ENCODE measurements at places on chromosomes 7 and 10.

DNA sequence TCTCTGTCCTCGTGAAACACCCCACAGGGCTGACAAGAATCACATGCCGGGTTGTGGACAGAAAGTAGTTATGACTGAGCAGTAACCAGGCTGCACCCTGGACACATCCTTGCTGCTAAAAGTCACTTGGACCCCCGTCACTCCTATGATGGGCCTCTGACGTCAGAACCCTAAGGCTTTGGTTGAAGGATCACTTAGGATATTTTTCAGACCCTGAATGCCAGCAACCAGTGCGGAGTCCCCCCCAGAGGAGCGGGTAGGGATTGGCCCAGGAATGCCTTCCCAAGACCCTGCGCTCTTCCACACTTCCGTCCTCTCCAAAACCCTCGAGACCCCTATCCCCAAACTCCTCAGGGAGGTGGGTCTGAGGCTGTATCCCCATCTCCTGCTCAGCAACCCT lies 52.1 kb downstream of the CFAP46 start:
- no peak for DNase-seq

DNA sequence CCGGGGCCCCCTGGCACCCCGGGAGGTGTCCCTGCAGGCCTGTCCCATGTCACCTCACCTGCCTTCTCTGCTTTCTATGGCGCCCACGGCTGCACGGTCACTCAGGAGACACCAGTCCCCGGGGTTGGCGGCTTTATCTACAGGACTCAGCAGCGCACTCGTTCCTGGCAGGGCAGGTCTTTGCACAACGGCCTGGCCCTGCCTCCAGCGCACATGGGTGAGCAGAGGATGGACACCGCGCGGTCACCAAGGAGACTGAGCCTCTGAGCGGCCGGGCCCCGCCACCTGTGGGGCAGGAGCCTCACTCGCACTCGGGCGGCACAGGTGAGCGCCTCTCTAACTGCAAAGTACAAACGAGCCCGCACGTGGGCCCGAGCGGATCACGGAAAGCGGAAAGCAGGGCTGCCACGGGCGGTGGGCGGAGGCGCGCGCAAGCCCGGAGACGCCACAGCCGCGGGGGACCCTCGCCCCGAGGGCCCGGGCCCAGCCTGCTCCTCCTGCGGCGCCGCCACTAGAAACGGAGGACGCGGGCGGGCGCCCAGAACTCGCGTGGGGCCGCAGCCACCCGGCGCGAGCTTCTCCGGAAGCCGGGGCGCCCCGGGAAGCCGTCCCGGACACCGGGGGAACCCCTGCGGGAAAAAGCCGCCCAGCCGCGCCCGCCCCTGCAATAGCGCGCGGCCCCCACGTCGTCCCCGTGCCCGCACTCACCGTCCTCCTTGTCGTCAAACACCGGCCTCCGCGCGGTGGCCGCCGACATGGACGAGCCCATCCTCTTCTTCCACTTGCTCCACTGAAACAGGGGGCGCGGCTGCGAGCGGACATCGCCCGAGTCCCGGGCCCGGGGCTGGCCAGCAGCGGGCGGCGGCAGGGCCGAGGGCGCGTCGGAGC lies 642 bp downstream of the STK32C start:
- DNase-seq = no peak

DNA sequence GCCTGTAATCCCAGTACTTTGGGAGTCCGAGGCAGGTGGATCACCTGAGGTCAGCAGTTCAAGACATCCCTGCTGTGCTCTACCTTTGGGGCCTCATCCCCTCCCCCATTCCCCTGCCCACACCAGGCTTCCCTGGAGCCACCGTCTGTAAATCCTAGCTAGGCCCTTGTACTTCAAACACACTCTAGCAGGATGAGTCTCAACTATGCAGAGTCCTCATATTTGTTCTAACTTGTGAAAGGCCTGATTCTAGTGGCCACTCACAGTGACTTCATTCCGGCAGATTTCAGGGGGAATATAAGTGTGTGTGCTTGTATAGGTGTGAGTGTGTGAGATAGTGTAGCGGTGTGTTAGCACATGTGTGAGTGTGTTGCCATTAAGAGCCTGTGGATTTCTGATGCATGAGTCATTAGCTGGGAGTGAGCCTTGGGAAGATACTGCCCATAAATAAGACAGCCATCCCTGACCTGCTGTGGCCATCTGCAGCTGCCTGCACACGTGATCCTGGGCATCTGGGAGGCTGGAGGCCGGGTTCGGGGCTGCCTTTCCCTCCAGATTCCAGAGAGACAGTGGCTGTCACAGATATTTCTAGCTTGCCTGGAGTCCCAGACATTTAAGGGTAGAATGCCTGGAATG lies 1.7 kb upstream of the NEURL1 start:
- DNase-seq = no peak

DNA sequence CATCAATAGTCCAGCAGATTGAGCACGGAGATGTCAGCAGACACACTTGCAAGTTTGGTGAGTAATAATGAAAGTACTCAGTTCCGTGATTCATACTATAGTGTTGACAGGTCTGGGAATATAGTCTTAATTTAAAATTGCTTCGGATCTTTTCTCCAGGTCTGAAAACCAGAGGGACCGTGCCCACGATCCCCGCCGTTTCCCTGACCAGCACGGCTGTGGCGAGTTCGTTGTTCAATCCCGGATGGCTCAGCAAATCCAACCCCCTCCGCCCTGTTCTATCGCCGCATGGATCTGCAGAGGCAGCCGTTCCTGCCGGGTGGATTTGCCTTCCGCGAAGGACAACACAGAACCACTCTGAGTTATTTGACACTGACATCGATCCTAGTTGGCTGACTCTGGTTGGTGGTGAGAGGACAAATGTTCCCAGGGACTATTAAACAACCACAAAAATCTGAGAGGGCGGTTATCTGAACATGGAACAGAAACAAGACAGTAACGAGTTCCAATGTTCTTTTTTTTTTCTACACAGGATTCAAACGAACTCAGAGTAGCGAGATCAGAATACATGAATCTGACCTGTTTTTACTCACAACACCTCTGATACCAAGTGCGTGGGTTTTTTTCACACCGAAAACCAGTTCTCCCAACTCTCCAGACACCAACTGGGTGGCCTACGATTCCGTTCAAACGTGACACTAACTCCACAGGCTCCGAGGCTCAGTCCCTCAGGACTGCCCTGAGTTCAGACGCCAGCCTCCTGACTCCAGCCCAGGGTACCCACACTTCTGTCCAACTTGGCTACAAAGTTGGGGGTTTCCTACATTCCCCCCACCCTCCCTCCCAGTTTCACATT lies 52.7 kb downstream of the RBM17 start:
- no peak for DNase-seq

DNA sequence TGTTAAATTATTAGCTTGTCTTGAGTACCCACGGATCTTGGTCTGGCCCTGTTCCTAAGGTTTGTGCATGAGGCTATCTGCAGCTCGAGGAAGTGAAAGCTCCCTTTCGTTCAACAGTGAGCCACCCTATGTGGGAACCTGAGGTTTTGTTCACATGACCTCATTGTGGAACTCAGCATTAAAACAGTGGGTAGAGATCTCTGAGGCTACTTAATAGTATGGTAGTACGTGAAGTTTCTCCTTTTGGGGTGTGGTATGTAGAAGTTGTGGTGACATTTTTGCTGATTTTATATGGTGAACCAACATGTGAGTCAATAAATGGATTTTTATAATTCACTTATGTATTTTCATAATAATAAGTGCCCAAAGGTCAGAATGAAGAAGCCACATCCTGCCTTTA lies 252.7 kb upstream of the FERD3L start:
- peak; percentile 12 for DNase-seq

- DNase-seq = no peak
Measured at GRCh38 chr7:50739744-50740435, 42.8 kb downstream of the GRB10 start.

DNA sequence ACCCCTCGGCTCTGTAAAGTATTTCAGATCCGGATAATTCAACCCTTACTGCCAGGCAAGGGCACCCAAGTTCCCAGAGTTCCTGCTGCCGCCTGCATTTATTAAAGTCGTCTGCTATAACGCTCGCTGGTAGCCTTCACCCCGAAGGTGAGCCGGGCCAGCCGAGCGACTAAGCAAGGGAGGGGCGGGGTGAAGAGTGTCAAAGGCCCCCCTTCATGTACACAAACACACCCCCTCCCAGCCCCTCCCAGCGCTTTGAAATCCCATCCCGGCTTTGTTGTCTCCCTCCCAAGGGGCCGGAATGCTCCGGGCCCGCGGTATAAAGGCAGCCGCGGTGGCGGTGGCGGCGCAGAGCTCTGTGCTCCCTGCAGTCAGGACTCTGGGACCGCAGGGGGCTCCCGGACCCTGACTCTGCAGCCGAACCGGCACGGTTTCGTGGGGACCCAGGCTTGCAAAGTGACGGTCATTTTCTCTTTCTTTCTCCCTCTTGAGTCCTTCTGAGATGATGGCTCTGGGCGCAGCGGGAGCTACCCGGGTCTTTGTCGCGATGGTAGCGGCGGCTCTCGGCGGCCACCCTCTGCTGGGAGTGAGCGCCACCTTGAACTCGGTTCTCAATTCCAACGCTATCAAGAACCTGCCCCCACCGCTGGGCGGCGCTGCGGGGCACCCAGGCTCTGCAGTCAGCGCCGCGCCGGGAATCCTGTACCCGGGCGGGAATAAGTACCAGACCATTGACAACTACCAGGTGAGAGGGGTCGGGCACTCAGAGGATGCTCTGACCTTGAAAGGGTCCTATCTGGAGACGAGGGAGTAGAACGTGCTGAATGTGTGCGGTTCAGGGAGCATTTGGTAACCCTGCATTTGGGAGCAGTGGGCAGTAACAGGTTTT lies at the start of gene DKK1:
Gene DKK1, plus strand, starts transcription at position 349 of the 889 bp plus-strand sequence. Its CDS starts 154 bp downstream, at position 503.
- no peak for DNase-seq

DNA sequence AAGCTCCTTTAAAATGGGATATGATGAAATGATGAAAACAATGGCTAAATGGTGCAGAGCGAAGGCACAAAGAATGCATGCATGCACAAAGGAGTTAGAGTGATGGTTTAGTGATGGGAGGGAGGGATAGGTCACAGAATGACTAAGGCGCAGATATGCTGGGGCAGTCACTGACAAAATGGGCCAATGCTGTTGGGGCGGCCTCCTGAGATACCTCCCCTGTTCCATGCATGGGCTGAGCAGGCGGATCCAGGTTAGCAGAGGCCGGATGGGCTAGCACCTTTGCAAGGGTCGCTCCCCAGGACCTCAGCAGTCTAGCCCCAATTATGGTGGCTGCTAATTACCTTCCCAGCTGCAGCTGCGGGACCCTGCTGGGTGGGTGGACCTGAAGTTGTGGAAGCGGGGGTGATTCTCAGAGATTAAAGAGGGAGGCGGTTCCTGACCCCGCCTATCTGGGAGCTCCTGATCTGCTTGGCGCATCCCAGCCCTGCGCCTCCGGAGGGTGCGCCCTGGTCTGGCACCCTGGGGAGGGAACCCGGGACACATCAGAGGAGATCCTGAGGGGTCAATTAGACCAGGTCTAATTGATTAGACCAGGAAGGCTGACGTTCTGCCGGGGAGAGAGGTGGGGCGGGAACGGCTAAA lies 175.0 kb downstream of the CYP26A1 start:
- DNase-seq = no peak

- DNase-seq = no peak
Measured at GRCh38 chr10:986137-986825, 2.0 kb upstream of the GTPBP4 start.

DNA sequence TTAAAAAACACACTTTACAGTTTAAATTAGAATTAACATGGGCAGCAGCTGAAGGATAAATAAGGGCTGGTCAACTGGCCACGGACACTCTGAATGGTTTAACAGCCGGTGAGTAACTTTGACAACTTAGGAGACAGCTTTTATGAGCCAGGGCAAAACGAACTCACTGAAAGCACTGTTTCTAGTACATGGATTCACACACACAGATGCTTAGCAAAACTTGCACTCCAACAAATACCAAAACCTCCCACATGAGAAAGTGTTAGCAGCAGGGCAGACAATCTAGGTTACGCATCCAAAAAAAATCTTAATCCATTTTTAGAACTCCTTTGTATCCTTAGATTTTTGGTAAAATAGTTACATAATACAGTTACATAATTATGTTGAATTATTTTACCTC lies 486.4 kb downstream of the PHTF2 start:
- DNase-seq = peak; percentile 1

- no peak for DNase-seq
Measured at GRCh38 chr10:3111621-3112163, 44.3 kb downstream of the PFKP start.

- no peak for DNase-seq
Measured at GRCh38 chr10:85643845-85644525, 722.6 kb downstream of the GRID1 start.

- no peak for DNase-seq
Measured at GRCh38 chr7:139317939-139318505, 23.1 kb upstream of the FMC1 start.

- DNase-seq = peak; percentile 19
Measured at GRCh38 chr7:154902600-154903082, 100.3 kb downstream of the PAXIP1 start.

DNA sequence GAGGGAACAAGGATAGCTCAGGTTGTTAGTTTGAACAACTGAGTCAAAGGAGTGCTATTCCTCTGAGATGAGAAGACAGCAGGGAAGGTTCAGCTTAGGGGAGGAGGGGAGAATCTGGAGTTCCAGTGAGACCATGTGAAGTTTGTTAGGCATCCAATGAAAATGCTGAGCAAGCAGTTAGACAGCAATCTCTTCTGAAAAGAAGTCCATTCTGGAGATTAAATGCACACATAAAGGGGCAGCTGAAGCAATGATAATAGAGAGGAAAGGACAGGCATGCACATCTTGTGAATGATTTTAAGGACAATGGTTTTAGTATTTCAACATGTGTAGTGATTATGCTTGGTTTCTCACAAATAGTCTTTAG lies 89.7 kb upstream of the GHITM start:
- no peak for DNase-seq

DNA sequence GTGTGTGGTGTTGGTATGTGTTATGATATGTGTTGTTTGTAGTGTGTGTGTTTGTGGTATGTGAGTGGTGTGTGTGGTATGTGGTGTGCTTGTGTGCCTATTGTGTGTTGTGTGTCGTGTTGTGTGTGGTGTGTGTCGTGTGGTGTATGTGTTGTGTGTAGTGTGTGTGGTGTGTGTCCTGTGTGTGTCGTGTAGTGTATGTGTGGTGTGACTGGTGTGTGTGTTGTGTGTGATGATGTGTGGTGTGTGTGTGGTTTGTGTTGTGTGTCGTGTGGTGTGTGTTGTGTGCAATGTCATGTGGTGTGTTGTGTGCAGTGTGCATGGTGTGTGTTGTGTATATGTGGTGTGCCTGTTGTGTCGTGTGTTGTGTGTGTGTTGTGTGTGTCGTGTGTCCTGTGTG lies 144.6 kb downstream of the DNAJB6 start:
- no peak for DNase-seq

DNA sequence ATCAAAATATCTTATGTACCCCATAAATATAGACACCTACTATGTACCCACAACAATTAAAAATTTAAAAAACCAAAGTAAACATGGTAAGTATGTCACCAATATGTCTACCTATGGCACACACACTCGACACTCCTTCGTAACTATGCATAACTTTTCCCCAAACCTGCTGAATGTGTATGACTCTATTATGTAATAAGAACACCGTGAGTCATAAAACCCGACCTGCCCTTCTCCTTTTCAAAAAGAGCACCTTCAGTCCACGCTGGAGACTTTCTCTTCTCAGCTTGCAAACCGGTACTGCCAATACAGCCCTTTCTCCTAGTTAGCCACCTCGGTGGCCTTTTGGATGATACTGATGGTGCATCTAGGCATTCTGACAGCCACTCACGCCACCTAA lies 186.3 kb downstream of the PRPF18 start:
- no peak for DNase-seq
